ENCODE measurements at places on chromosomes 2 and 18. TPM values are rescaled to one million over a fixed set of nuclear protein-coding genes. Genes with fewer than 3 reads are reported as not detected.

DNA sequence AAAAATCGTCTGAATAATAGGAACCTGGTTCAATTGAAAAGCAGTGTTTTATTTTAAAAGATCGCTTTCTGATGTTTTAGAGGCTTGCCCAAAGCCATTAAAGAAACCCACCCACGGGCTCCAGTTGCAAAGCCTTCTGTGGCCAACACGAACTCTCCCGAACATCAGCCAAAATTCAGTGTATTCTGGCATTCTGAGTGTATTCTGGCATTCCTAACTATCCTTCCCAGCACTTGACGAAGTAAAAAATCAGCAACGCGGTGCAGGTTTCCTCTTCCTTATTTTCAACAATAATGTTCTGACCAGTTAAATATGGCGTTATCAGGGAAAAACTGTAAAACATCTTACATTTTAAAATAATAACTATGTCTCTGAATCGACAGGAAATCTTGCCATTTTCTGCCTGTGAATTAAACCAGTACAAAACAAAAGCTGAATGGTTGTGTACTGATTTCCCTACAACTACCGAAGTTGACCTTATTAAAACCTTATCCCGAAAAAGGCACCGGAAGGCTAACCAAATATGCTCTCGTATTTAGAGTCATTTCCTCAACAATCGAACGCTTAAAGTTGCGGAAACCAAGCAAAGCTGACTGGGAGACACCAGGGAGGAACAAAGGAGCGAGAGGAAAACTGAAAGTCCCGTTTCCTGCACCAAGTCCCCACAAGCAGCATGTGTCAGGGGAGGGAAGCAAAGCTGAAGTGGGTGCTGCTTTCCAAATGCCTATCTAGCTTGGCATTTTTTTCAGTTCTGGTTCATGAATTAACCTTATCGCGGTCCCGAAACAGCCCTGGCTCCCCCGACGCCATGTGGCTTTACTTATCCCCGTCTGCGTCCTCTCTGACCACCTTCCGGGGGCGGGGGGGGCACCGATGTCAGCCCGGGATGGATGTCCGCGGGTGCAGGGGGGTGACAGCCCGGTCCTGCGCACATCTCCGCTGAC, 44.3 kb downstream of the ZNF516 start:
- H3K4me1 ChIP-seq: peaks cover 16% of the 10 kb centered on the region
- peak overlapping the region; percentile 80 for H3K4me3 ChIP-seq
- H3K36me3 ChIP-seq: peaks cover 6% of the 10 kb centered on the region
- peaks cover 39% of the 10 kb centered on the region for H3K27me3 ChIP-seq
- DNase-seq: no peak

Gene CEP76
- 17.5 TPM for total RNA-seq

- no peak for DNase-seq
- H3K36me3 ChIP-seq: peaks cover 13% of the 10 kb centered on the region
- H3K27me3 ChIP-seq: peaks cover 4% of the 10 kb centered on the region
- H3K27ac ChIP-seq: no peak overlapping the region
These were observed 123.9 kb downstream of the ZFP36L2 start for GRCh38 chr2:43102366-43103092.

DNA sequence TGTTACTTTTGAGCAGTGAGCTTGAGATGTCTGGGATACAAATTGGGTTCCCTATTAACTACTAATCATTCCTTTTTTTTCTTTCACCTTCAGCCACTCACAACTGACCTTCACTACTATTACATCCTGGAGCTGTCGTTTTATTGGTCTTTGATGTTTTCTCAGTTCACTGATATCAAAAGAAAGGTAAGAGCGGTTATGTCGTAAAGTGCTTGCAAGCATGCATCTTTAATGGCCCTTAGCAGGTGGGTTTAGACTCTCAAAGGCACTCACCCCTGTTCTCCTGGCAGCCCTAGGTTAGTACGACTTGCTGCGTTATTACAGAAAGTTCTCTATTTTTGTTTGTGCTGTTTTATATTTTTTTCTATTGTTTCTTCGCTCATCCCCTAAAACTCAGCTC, 107.6 kb upstream of the NOSTRIN start:
- peaks cover 39% of the 10 kb centered on the region for H3K36me3 ChIP-seq
- no peak overlapping the region for H3K27ac ChIP-seq
- H3K4me3 ChIP-seq: no peak overlapping the region

- H3K4me3 ChIP-seq: no peak overlapping the region
- H3K36me3 ChIP-seq: peaks cover 48% of the 10 kb centered on the region
- H3K4me1 ChIP-seq: no peaks in the 10 kb centered on the region
- H3K27ac ChIP-seq: no peak overlapping the region
- no peak for DNase-seq
These were observed 72.3 kb upstream of the ATG16L1 start for GRCh38 chr2:233178994-233179847.

DNA sequence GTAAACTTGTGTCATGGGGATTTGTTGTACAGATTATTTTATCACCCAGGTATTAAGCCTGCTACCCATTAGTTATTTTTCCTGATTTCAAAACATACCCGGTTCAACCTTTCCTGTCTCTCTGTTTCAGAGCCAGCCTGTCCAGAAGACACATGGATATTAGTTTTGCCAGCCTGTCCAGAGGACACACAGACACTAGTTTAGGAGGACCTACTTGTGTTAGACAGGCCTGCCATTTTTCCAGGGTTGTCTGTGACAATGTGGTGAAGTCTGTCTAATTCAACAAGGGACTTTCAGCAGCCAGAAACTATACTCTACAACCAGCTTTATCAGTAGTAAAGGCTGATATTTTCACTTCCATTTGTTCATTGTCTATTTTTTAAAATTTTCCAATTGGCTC, 56.1 kb upstream of the DCC start:
- no peak overlapping the region for H3K27ac ChIP-seq
- no peaks in the 10 kb centered on the region for H3K4me1 ChIP-seq
- DNase-seq: no peak
- no peaks in the 10 kb centered on the region for H3K36me3 ChIP-seq

DNA sequence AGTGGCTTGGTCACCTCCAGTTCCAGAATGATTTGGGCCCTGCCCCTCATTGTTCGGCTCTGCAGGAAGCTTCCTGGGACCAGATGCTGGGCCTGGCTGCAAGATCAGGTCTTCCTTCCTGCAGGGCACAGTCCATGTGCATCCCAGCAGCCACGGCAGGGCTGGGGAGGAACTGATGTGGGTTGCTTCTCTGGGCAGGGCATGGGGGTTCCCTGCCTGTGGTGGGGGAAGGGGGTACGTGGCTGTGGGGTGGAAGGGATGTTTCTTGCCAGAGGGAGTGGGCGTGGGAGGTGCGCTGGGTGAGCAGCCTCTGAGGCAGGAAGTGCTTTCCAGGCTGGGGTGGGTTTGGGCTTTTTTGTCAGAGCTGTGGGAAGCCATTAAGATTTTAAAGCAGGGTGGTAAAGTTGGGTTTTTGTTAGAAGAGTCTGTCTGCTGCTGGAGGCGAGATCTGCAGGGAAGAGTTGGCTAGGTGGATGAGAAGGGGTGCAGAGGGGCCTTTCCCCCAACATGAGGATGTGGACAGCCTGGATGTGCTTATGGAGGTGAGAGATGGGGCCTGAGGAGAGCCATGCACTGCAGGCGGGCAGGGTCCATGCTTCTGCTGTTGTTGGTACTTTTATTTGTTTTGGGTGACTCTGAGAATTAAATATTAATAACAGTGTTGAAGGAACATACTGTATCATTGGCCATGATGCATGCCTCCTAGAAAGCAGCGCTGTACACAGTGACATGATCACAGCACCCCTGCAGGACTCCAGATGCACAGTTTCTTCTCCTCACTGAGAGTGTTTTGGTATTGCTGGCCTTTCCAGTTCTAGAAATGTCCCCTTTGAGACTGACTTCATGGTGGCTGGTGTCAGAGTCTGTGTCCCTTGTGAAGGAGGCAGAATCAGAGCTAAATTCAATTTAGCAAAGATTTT, 45.3 kb downstream of the DGKD start:
- H3K27ac ChIP-seq: peak overlapping the region; percentile 87
- no peaks in the 10 kb centered on the region for H3K27me3 ChIP-seq
- H3K4me1 ChIP-seq: peaks cover 51% of the 10 kb centered on the region
- peak overlapping the region; percentile 45 for H3K4me3 ChIP-seq

- no peak overlapping the region for H3K4me3 ChIP-seq
- H3K27ac ChIP-seq: no peak overlapping the region
- no peak for DNase-seq
These were observed 22.7 kb downstream of the CNNM4 start for GRCh38 chr2:96783388-96783787.

DNA sequence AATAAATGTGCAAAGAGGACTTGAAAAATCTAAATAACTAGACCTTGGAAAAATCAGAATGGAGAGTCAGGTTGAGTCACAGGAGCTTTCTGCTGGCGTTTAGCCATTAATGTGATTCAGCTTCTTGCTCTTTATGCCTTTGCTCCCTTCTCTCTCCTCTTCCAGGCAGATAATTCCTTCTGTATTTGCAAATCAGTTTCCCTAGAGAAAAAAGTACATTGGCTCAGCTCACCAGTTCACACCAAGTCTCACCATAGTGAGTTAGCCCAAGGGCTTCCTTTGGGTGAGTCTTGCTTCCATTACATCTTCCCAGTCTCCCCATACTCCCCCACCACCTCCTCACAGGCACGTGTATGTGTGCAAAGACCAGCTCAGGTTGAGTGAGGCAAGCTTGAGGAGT, 73.6 kb downstream of the CYBRD1 start:
- H3K4me3 ChIP-seq: no peak overlapping the region
- peaks cover 16% of the 10 kb centered on the region for H3K27me3 ChIP-seq
- DNase-seq: no peak
- no peaks in the 10 kb centered on the region for H3K36me3 ChIP-seq
- H3K27ac ChIP-seq: no peak overlapping the region

DNA sequence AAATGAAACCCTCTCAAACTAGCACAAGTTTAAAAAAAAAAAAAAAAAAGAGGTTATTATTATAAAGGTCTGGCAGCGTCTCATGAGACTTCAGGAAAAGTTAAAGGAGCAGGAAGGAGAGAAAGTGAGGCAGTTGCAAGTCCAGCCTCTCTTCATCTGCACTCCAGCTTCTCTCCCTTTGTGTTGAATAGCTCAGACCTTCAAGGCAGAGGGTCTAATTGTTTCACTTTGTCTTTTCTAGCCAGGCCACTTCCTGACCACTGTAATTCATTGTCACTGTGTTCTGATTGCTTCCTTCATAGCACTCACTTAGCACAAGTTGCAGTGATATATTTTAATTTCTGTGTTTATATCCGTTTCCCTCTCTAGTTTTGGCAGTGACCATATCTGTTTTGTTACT, 99.9 kb downstream of the SPATS2L start:
- H3K4me1 ChIP-seq: peaks cover 68% of the 10 kb centered on the region
- H3K27me3 ChIP-seq: no peaks in the 10 kb centered on the region
- peak overlapping the region; percentile 66 for H3K27ac ChIP-seq
- DNase-seq: no peak

DNA sequence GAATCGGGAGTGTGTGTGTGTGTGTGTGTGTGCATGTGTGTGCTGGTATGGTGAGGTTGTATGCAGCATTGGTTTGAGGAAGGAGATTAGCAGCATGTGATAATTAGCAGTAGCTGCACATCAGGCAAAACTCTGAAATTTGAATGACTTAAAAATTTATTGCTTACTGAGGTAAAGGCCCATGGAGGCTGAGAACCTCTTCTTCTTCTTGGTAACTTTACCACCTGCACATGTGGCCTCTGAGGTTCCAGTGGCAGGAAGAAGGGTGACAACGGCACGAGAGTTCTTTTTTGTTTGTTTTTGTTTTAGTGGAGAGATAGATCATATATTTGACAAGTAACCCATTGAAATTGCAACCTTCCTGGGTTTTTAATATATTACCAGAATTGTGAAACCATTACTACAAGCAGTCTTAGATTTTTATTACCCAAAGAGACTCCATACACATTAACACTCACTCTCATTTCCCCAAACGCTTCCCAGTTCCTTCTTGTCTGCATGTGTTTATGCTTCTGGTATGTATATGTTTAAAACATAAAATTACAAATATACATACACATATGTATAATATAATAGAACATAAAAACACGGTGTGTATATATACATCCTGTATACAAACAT, 292.1 kb downstream of the PTGR3 start:
- DNase-seq: no peak
- no peak overlapping the region for H3K27ac ChIP-seq
- peaks cover 1% of the 10 kb centered on the region for H3K36me3 ChIP-seq

DNA sequence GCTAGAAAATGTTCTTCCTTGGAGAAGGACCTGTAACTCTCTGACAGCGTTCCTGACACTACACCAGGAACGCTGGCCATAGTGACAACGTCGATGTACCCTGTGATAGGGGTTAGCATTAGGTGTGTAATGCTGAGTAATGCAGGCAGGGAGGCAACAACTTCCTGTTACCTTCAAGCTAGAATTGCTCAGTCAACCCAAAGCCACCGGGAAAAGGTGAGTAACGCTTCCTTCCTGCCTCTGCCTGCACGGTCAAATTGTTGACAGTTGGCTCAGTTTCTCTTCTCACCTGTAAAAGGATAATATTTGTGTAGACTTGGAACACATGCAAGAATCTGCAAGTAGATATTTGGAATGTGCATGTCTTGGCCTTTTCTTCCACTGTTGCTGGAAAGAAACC, 12.7 kb downstream of the FAM110C start:
- peaks cover 82% of the 10 kb centered on the region for H3K4me1 ChIP-seq
- peaks cover 8% of the 10 kb centered on the region for H3K36me3 ChIP-seq
- H3K4me3 ChIP-seq: peak overlapping the region; percentile 27
- DNase-seq: peak; percentile 54
- H3K27ac ChIP-seq: peak overlapping the region; percentile 79
- H3K27me3 ChIP-seq: no peaks in the 10 kb centered on the region

- H3K4me1 ChIP-seq: no peaks in the 10 kb centered on the region
- DNase-seq: no peak
- H3K36me3 ChIP-seq: no peaks in the 10 kb centered on the region
- H3K27me3 ChIP-seq: no peaks in the 10 kb centered on the region
- no peak overlapping the region for H3K4me3 ChIP-seq
These were observed 886.0 kb upstream of the CHAC2 start for GRCh38 chr2:52881606-52882005.

Gene MC4R
- not detected for total RNA-seq

Gene TXNDC9
- total RNA-seq: 37.0 TPM
